AG04449 (cell line): ENCODE measurements at places on chromosomes 7 and 10.

DNA sequence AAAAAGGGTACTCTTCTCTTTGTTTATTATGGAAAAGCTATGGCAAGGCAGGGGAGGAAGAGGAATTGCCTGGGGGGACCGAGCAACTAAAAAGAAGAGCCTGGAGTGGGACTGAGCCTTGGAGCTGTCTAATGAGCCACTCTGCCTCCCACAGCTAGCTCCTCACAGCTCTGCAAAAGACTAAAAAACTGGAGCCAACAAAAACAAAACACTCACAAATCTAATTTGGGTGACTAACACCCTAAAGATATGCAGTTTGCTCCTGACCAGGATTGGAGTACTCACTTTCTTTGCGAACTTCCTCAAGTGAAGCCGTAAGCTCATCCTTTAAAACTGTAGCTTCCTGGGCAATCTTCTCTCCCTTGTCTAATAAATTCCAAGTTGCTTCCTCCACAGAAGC lies 89.4 kb downstream of the CTNNA3 start:
- peak; percentile 88 for DNase-seq

DNA sequence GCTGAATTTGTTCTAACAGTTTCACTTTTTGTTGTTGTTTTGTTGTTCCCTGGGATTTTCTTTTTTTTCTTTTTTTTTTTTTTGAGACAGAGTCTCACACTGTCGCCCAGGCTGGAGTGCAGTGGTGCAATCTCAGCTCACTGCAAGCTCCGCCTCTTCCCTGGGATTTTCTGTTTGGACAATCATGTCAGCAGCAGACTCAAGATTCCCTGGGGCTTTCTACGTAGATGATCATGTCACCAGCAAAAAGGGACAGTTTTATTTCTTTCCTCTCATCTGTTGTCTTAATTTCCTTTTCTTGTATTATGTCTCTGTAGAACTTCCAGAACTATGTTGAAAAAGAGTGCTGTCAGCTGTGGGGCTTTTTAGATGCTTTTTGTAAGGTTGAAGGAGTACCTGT lies 241.4 kb downstream of the TNS3 start:
- no peak for DNase-seq

DNA sequence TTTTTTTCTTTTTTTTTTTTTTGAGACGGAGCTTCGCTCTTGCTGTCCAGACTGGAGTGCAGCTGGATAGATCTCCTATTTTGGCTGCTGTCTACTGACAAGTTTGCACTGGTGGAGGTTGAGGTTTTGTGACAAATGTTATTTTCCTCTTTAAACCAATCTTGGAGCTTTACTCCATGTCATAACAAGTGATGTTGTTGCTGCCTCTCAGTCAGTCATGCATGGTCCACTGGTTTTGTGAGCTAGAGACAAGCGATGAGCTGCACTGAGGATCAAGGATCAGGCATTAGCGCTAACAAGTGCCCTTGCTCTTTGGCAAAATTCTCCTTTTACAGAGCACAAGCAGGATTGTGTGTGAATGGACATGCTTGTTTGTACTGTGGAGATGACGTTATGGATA lies 805 bp upstream of the WDFY4 start:
- DNase-seq = no peak

GRCh38 chr10:28833313-28833712 lies 156.0 kb downstream of the BAMBI start:
- no peak for DNase-seq

GRCh38 chr7:36312915-36313334 lies 76.7 kb upstream of the ANLN start:
- DNase-seq = no peak

DNA sequence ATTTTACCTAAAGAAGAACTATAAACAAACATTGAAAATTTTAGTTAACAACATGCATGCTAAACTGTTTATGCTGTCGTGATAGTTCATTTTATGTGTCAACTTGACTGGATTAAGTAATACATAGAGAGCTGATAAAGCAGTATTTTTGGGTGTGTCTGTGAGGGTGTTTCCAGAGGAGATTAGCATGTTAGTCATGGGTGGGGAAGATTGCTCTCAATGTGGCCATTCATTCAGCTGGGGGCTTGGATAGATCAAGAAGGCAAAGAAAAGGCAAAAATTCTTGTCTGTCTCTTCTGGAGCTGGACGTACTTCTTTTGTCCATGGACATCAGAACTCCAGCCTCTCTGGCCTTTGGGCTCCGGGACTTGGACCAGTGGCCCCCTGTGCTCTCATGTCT lies 172.9 kb upstream of the SEMA3E start:
- no peak for DNase-seq

DNA sequence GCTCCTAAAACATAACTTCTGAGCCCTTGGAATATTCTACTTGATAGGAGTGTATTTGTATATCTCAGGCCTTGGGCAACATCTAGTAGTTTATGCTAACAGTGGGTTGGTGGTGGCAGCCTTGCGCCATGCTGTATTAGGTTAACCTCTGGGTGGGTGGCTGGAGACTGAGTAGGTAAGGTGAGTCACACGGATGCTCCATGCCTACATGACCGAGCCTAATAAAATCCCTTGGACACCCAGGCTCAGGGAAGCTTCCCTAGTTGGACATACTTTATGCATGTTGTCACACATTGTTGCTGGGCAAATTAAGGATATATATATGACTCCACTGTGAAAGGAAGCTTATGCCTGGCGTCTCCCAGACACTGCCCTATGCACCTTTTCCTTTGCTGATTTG lies 6.0 kb upstream of the DAGLB start:
- peak; percentile 82 for DNase-seq

GRCh38 chr10:128130051-128130450 lies 3.8 kb upstream of the MKI67 start:
- DNase-seq = no peak

DNA sequence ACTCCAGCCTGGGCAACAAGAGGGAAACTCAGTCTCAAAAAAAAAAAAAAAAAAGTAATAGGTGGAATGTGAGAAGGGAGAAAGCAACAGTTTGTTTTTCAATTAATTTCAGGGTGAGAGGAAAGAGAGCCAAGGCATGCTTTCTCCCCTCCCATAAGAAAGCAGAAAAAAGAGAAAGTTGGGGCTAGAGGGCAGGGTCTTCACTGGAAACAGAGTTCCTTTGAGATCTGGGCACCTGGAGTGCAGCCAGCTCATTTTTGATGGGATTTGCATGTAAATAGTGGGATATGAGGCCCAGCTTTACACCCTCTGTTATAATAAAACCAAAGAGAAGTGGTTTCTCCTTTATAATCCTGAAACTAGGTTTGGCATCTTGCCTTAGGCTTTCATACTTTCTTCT lies 13.8 kb upstream of the STOX1 start:
- no peak for DNase-seq

- no peak for DNase-seq
Measured at GRCh38 chr7:149205690-149206381, 10.5 kb downstream of the ZNF282 start.

- no peak for DNase-seq
Measured at GRCh38 chr10:129288999-129289584, 177.9 kb upstream of the MGMT start.

DNA sequence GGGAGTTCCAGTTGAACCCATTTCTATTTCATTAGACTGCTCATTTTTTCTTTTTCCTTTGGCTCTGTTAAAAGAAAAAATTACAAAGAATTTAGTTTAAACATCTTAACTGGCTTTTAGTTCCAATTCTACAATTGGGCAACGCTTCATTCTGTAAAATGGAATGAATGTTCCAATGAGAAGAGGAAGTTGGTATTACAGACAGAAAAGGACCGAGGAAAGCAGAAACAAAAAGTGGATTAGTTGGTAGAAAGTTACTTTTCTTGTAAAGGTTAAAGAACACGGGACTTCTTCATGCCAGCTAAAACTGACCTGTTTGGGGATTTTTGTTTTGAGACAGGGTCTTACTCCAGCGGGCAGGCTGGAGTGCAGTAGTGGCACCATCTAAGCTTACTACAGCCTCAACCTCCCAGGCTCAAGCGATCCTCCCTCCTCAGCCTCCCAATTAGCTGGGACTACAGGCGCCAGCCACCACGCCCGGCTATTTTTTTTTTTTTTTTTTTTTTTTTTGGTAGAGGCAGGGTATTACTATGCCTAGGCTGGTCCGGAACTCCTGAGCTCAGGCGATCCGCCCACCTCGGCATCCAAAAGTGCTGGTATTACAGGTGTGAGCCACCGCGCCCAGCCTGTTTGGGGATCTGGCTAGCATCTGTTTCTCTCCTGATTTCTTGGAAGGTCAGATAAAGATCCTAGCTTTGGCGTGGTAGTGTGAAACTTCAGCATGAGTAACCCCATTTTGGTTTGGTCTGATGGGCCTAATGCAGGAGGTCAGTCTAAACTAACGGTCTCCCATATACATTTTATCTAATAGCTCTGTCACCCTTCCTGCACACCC lies 1.3 kb upstream of the VDAC2 start:
- DNase-seq = no peak

- DNase-seq = no peak
Measured at GRCh38 chr10:72935361-72935760, 19.2 kb downstream of the PLA2G12B start.

DNA sequence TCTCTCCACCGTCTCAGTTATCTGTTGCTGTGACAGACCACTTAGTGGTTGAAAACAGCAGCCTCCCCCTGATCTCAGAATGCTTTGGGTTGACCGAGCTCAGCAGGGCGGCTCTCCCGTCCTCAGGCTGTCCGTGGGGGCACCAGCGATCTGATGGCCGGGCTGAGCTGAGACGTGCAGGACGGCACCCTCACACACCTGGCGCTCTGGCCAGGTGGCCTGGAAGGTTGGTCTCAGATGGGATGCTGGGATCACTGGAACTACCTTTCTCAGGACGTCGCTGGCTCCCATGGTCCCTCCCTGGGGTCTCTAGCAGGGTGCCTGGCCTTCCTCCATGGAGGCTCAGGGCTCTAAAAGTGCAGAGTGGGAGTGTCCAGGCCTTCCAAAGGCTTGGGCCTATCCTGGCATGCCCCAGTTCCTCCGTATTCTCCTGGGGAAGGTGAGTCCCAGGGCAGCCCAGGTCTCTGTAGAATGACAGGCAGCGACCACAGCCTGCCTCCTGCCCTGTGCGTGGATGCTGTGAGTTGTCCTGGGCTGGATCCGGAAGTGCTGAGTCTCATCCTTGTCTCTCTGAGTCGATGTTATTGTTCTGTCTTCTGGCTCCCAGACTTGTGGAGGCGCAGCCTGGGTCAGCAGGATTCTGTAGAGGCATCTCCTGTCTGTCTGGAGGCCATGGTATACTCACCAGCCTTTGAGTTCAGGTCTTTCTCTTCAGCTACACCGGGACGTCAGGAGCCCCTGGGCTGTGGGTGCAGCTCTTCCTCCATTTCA lies 12.2 kb upstream of the PWWP2B start:
- no peak for DNase-seq

DNA sequence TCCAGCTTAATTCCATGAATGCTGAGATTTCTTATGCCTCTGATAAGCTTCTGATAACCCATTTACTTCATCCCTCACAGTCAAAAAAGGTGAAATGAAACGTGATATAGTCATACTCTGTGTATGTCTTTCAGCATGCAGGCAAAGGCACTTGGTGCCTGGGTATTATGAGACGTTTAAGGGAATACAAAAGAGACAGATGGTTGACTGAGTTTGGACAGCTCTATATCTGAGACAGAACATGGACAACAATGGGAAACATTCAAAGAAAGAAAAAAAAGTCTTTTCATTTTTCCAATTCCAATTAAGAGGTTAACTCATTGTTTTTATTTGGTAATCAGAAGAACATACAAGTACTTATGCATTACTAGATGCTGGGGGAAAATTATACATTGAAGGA lies 96.2 kb downstream of the PPP1R17 start:
- no peak for DNase-seq

GRCh38 chr10:79084012-79084971 lies 15.5 kb downstream of the ZMIZ1 start:
- DNase-seq = no peak

GRCh38 chr10:17427666-17428350 lies 26.6 kb downstream of the ST8SIA6 start:
- no peak for DNase-seq

GRCh38 chr10:114806562-114807391 lies 14.8 kb upstream of the FHIP2A start:
- DNase-seq = no peak

DNA sequence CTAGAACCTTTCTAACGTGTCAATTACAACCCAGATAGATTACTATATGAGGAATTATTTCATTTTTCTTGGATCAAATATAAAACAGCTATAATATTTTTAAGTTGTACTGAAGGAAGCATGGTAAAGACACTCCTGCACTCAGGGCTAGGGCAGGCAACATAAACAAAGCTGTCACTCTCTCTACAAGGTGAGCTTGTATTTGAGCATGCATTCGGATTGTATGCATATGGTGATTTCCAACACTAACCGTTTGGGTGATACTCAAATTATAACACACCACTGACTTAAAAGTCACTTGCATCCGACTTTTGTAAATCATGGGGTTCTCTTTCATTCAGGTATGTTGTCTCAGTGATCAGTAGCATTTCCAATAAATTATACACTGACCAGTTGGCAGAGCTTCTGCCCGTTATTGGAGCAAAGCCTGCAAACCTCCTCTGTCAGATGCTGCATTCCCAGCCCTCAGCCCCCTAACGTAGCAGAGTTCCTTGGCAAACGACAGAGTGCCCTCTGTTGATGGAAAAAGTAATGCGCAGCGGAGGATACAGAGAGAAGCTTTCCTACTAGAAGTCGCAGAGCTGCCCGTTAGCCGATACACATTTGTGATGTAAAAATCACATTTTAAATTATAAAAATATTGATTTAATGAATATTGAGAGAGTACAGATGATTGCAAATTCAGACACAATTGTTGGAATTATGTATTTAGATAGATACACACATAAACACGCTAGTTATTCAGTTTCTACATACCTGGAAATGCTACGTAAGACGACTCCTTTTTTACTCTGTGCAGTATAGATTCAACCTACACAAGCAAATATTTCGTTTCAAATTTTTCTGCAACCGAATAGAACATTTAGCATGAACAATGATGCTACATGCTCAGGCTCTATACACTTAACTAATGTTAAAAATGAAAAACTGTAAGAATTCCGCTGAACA lies 173.9 kb upstream of the SP4 start:
- DNase-seq = no peak

- no peak for DNase-seq
Measured at GRCh38 chr7:77831953-77832352, 33.4 kb downstream of the PHTF2 start.

- no peak for DNase-seq
Measured at GRCh38 chr7:97819161-97819560, 53.0 kb downstream of the ASNS start.

GRCh38 chr10:124414076-124414475 lies 4.6 kb downstream of the OAT start:
- no peak for DNase-seq

DNA sequence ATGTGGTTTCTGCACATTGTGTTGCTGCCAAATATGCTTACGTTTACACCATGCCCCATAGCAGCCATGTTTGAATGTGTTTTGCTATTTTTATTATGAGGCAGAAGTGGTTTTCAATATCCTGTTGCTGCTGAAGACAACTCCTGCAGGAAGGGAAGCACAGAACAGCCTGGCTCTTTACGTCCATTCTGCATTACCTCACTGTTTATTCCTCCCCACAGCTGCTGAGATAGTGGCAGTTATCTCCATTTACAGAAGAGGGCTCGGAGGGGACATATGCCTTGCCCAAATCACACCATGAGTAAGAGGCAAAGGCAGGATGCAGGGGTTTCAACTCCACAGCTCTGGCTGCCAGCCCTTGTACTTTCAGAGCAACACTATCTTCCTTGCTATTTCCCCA lies 35.3 kb downstream of the PLPP4 start:
- no peak for DNase-seq
